ENCODE measurements at places on chromosomes 4 and X.

DNA sequence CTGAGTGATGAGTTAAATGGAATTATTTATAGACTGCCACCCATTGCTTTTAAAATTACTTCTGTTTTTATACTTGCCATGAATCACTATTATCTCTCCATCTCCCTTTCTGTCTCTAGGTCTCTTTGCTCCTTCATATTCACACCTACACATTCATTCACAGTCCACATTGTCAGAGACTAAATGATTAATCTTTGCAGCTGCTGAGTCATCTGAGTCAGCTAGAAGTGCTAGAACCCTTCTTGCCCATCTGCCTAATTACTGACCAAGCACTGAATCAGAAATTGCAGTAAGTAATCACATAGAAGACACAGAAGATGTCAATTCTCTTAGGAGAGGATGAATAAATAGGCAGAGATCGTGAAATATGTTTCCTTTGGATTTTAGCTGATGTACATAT lies 31.6 kb upstream of the RPS6KA6 start:
- DNase-seq: no peak

GRCh38 chr4:1784789-1785591 lies 8.1 kb upstream of the FGFR3 start:
- no peak for DNase-seq

GRCh38 chrX:38879631-38880220 lies 78.5 kb downstream of the MID1IP1 start:
- no peak for DNase-seq

- DNase-seq: no peak
Observed at GRCh38 chrX:98924511-98924910, 1485.6 kb downstream of the PCDH19 start.

DNA sequence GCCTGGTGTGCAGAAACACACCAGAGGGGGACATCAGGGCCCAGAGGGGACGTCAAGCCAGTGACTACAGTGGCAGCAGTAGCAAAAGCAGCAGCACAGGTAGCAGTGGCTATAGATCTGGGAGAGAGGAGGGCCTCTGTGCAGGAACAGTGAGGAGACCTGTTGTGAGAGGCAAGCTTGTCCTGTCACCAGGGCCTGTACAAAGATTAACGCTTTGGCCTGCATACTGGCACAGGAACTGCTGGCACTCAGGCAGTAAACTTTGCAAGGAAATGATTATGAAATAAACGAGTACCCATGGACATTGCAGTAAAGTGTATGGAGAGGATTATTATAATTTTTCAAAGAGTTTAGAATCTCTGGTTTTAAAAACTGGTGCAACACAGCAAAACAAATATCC lies 5.5 kb upstream of the PHF8 start:
- no peak for DNase-seq

- no peak for DNase-seq
Observed at GRCh38 chr4:77015390-77015789, 60.4 kb downstream of the CCNI start.

DNA sequence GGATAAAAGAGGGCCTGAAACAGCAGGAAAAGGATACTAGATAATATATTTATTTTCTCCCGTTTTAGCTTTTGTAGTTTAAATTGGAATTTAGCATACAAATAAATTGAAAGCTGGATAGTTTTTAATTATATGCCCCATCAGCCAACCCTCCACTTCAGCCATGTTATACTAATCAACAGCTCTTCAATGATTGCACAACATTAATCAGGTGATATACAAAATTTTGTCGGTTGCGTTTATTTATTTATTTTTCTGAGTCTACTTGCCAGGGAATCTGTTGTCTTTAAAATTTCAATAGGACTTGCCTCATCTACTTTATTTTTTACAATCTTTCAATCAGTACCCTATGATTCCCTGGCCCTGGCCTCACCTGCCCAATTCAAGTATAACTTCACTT lies 12.1 kb downstream of the DGKK start:
- no peak for DNase-seq

DNA sequence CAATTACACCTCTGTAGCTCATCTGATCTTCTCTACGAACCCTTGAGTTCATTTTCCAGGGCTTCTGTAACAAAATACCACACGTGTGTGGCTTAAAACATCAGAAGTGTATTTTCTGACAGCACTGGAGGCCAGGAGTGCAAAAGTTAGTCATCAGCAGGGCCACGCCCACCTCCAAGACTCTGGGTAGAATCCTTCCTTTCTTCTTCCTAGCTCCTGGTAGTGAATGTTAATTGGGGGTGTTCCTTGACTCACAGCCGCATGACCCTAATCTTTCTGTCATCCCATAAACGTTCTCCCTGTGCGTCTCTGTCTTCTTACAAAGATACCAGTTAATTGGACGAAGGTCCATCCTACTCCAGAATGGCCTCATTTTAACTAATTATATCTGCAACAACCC lies 115.0 kb downstream of the TRIML1 start:
- DNase-seq: no peak

- DNase-seq: no peak
Observed at GRCh38 chrX:71871367-71871766, 39.3 kb upstream of the NHSL2 start.

DNA sequence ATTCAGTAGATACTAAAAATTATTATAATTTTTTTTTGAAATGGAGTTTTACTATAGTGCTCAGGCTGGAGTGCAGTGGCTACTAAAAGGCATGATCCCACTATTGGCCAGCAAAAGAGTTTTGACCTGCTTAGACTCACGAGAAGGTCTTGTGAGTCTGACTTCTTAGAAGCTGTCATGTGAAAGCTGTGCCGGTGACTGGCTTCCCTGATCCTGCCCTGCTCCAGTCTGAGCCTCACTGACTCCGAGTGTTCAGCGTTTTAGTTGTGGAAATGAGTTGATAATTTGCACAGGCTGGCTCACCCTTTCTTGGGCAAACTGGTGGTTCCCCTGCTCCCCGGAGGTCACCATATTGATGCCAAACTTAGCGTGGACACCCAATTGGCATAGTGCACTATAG lies 16.4 kb upstream of the CXCL8 start:
- no peak for DNase-seq

DNA sequence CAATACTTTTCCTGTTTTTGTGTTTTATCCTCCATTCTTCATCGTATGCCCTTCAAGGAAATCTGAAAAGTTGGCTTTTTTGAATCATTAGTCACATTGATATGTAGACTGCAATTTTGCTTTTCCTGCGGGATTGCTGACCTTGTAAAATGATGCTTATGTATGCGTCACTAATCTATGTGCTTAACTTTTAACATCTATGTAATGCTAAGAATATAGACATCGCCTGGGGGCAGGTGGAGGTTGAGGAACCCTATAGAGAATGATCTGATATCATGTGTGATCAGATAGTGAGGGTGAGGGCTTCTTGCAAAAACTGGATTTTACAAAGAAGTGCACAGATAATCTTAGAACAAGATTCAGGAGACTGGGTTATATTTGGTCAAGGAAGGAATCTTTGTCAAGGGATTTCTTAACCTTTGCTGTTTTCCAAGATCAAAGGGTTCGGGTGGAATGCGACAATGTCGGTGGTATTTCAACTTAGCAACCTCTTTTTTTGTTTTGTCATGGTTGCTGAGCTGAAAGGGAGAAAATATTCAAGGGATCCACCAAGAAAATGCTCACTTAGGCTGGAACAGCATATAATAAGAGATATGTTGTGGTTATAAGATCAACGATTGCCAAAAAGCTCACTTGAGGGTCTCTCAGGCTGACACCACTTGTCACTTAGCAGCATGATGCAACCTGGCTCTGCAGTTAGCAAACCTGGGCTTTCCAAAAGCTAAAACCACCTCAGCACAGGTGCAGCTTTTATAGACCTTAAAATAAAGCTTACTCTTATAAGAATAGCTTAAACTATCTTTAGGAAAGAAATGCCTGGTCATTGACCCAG lies 70.6 kb upstream of the PUDP start:
- DNase-seq: no peak

- DNase-seq: no peak
Observed at GRCh38 chrX:46059316-46059715, 485.9 kb downstream of the ZNF674 start.

GRCh38 chrX:149185087-149185486 lies 320.0 kb downstream of the IDS start:
- no peak for DNase-seq

- DNase-seq: no peak
Observed at GRCh38 chrX:102558607-102559006, 40.7 kb upstream of the ARMCX5 start.

- no peak for DNase-seq
Observed at GRCh38 chr4:12884846-12885796, 599.0 kb downstream of the RAB28 start.

DNA sequence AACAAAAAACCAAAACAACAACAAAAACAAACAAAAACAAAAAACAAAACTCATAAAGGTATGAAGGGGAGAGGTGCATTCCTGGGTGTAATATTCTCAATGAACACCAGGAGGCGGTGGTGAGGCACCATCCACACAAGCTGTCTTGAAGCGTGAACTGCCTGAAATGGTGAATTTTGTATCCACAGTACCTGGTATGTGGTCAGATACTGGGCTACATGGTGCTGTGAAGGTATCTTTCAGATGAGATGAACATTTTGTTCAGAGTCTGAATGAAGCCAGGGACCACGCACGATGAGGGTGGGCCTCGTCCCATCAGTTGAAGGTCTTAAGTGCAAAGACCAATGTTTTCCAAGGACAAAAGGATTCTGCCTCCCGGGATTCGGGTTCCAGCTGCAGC lies 58.5 kb downstream of the ASMT start:
- DNase-seq: no peak

- no peak for DNase-seq
Observed at GRCh38 chr4:128483816-128484215, 196.2 kb upstream of the PGRMC2 start.

DNA sequence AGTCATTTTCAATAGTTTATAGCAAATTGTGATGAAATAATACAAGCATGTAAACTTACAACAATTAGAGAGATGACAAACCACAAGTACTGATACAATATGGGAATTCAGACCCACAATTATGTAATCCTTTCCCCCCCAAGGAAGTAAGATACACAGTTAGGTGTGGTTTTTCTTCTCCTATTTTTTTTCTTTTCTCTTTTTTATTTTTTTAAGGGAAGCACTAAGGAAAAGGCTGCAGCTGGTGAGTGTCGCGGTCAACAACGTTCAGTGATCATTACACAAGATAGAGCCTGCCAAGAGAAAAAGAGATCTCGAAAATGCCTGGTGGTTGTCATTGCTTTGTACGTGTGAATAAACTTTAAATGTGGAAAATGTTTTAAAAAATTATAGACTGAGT lies 9.8 kb downstream of the NDNF start:
- DNase-seq: no peak

DNA sequence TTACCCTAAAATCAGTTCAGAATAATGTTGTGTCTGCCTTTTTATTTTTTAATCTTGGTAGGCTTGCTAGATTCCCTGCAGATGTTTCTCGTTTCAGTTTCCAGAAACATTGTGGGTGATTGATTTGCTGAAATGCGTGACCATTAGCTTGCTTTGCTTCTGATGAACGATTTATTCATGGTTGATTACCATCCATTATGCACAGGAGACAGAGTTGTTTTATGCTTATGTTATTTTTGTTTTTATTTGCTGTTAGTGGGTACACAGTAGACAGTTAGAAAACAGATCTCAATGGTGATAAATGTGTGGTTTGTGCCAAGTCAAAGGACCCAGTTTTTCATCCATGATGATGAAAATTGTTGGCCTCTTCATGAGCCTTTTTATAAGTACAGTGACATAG lies 455.6 kb upstream of the BOD1L1 start:
- no peak for DNase-seq

Data from stimulated activated CD4-positive, alpha-beta T cell treated with anti-CD3 and anti-CD28 coated beads, Interleukin-15, amount 100 ng/mL, for 1 hour (primary cell).